ENCODE measurements at places on chromosomes 5 and 9. TPM values are rescaled to one million over a fixed set of nuclear protein-coding genes. Genes with fewer than 3 reads are reported as not detected.
A peak's percentile ranks its signal among the peaks of the same experiment; 100 is the strongest.

DNA sequence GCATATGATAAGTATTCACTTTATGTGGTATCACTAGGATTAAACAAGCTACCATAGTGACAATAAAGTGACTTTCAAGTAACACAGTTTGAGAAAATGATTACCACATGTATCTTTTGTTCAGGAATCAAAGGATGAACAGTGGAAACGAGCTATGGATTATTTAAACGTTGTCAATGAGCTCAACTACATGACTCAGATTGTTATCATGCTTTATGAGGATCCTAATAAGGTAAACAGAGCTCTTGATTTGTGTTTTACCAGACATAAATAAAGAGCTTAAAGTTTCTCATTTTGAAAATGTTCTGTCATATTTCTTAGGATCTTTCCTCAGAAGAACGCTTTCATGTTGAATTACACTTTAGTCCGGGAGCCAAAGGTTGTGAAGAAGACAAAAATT is 57.4 kb downstream of the PPIP5K2 start:
- no peak overlapping the region for H3K27ac ChIP-seq
- no peaks in the 10 kb centered on the region for H3K27me3 ChIP-seq
- peaks cover 10% of the 10 kb centered on the region for H3K36me3 ChIP-seq

DNA sequence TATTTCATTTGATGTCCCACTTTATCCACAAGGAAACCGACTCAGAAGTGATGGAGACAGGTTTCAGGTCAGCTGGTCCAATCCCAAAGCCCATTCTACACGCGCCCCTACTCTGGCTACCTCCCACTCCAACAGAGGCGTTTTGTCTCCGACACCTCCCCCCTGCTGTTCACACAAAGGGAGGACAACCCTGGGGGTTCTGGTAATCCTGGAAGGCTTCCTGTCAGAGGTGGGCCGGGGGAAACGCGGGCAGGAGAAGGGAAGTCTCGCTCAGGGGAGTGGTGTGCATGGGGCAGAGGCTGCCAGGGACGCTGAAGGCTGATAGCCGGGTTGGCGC is 39.7 kb upstream of the GABRP start:
- no peak overlapping the region for H3K27ac ChIP-seq
- H3K4me3 ChIP-seq, result no peak overlapping the region
- DNase-seq, result no peak

GRCh38 chr5:85716344-85717202 is 901.2 kb upstream of the COX7C start:
- H3K4me1 ChIP-seq, result no peaks in the 10 kb centered on the region
- no peaks in the 10 kb centered on the region for H3K36me3 ChIP-seq
- no peaks in the 10 kb centered on the region for H3K27me3 ChIP-seq
- no peak for DNase-seq
- H3K4me3 ChIP-seq, result no peak overlapping the region
- H3K27ac ChIP-seq, result no peak overlapping the region

DNA sequence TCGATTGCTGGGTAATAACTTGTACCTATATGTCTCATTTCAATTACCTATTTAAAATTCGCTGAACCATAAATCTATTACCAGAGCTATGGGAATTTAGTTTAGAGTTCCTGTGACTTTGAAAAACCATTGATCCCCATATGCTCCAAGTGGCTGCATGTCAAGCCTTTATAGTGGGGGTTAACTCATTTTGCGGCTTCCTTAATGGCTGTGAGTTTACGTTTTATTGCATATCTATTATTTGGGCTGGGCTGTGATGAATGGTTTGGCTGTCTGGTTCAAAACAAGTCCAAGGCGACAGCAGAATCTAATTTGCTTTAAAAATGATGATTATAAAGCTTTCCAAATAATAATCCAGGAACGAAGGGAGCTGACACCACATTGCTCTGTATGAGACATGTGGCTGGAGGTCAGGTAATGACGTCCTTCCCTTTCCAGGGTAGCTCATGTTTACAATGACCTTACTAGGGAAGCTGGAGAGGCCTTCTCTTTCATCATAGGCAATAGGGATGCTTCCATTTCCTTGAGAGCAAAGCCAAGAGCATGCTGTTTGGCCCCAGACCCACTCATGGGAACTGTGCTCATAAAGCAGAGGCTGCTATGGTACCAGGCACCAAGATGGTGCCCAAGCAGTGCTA is 258.3 kb downstream of the HSPA4 start:
- no peak overlapping the region for H3K27ac ChIP-seq
- no peak for DNase-seq
- H3K36me3 ChIP-seq, result no peaks in the 10 kb centered on the region
- peaks cover 3% of the 10 kb centered on the region for H3K27me3 ChIP-seq
- no peak overlapping the region for H3K4me3 ChIP-seq

- no peaks in the 10 kb centered on the region for H3K4me1 ChIP-seq
- H3K4me3 ChIP-seq, result no peak overlapping the region
- H3K27ac ChIP-seq, result no peak overlapping the region
Observed at GRCh38 chr5:155082401-155082800, 68.8 kb downstream of the KIF4B start.

GRCh38 chr9:126393876-126394275 is 67.2 kb downstream of the MVB12B start:
- no peak for DNase-seq
- H3K27ac ChIP-seq, result no peak overlapping the region
- H3K4me3 ChIP-seq, result no peak overlapping the region
- H3K27me3 ChIP-seq, result no peaks in the 10 kb centered on the region
- peaks cover 72% of the 10 kb centered on the region for H3K4me1 ChIP-seq
- peaks cover 13% of the 10 kb centered on the region for H3K36me3 ChIP-seq

- H3K27me3 ChIP-seq, result peaks cover 5% of the 10 kb centered on the region
- no peak overlapping the region for H3K4me3 ChIP-seq
- H3K27ac ChIP-seq, result no peak overlapping the region
- H3K36me3 ChIP-seq, result peaks cover 38% of the 10 kb centered on the region
Observed at GRCh38 chr9:130138791-130139190, 33.4 kb upstream of the NCS1 start.

DNA sequence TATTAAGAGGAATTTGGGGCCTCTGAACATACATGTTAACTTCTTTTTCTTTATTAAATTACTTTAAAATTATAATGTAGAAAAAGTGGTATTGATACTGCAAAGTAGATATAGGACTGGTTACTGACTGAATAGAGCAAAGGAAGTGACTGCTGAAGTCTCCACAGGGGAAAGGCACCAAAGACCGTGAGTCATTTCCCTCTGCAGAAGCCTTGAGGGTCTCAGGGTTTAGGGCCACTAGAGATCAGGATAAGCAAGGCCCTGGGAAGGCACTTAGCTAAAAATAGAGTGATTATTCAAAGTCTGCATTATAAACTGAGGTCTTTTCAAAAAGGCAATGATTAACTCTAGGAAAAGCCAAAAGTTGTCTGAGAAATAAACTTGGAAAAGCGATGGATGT is 44.7 kb upstream of the ITGA1 start:
- H3K4me1 ChIP-seq, result peaks cover 59% of the 10 kb centered on the region
- H3K4me3 ChIP-seq, result peak overlapping the region; percentile 27
- no peaks in the 10 kb centered on the region for H3K27me3 ChIP-seq
- peak overlapping the region; percentile 61 for H3K27ac ChIP-seq
- DNase-seq, result no peak

Gene PAEP
- total RNA-seq, result not detected

DNA sequence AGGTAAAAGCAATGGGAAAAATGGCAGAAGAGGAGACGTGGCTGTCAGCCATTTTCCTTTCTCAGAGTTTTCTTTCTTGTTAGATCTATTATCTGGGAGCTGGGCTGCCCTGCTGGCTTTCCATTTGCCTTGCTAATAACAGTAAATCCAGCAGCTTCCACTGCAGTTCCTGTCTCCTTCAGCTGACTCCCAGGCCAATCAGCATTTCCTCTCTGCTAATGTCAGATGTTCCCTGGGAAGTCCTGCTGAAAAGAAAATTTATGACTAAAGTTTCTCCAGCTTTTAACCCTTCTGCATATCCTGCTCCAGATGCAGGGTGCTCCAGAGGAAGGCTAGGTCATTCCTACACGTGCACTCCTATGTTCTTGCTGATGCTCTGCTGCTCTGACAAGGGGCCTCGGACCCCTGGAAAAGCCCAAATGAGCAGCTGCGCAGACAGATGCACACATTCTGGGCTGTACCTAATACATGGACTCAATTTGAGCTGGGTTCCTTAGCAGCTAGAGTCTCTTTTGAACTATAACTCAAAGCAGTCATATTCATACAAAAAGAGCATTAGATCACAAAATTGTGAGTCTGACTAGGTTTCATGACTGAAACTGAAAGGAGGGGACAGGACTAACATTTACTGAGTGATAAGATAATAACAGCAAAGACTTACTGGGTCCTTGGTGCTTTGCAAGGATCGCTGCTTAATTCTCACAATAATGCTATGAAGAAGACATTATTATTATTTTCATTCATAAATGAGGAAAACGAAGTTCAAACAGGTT is 182.2 kb downstream of the MAPKAP1 start:
- DNase-seq, result no peak
- H3K27ac ChIP-seq, result no peak overlapping the region
- no peaks in the 10 kb centered on the region for H3K27me3 ChIP-seq
- H3K36me3 ChIP-seq, result peaks cover 34% of the 10 kb centered on the region
- H3K4me1 ChIP-seq, result peaks cover 59% of the 10 kb centered on the region

DNA sequence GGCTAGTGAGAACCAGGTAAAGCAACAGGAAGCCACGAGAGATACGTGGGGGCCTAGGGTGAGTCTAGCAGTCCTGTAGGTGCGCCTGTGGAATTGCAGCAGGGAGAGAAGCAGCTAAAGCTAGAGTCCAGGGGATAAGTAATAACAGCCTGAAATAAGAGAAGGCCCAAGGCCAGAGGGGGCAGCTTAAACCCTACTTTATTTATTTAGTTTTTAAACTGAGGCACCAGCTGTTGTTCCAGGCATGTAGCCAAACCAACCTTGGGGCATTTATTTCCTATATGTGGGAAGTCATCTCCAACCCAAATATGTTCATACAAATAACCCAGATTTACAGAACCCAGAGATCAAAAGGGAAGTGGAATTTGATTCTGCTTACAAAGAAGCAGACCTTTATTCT is 93.5 kb downstream of the GLDC start:
- H3K4me3 ChIP-seq, result no peak overlapping the region
- no peak overlapping the region for H3K27ac ChIP-seq
- peaks cover 3% of the 10 kb centered on the region for H3K27me3 ChIP-seq
- H3K36me3 ChIP-seq, result no peaks in the 10 kb centered on the region
- no peak for DNase-seq

DNA sequence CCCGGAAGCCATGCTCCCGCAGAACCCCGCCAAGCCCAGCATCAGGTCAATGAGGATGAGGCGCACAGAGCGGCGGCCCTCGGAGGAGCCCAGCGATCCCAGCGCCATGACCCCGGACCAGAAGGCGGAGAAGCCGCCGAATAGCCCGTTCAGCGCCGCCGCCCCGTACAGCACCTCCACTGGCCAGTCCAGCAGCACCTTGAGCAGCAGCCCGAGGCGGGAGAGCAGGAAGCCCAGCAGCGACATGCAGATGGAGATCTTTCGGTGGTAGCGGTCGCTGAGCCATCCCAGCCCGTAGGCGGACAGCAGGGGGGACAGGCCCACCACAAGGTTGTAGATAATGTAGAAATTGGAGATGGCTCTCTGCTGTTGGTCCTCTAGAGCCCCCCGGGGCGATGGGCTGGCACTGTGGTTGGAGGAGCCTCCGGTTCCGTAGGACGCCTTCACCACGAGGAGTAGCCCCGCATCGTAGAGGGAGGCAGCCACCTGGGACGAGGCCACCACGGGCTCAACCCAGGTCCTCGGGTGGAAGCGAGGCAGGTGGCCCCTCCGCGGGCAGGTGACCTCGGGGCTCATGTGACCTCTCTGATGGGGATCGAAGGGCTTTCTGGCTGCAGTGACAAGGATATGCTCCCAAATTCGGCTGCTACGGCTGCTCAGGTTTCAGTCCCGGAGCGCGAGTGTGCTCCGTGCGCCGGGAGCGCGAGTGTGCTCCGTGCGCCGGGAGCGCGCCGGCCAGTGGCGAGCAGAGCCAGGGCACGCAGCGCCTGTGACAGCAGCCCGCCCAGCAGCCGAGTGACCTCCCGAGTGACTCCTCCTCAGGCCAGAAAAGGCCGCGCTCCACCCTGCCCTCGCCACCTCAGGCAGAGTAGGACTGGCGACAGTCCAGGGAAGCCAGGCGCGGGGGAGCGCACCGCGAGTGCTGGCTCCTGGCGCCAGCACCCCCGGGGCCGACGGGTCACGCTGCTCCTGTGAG is at the start of gene SLC46A2:
Gene SLC46A2, minus strand, starts transcription at position 771 of the 976 bp plus-strand sequence. Its CDS starts 195 bp downstream, at position 576.
- H3K27ac ChIP-seq, result no peak within 1 kb of the TSS
- DNase-seq, result no peak
- H3K4me1 ChIP-seq, result no peaks in the 10 kb centered on the region
- no peaks in the 10 kb centered on the region for H3K36me3 ChIP-seq
- H3K27me3 ChIP-seq, result peaks cover 41% of the 10 kb centered on the region
- H3K4me3 ChIP-seq, result no peak within 1 kb of the TSS

Gene SSBP2
- total RNA-seq, result 8.3 TPM

GRCh38 chr9:136220017-136220729 is 15.2 kb upstream of the LHX3 start:
- H3K27me3 ChIP-seq, result no peaks in the 10 kb centered on the region
- H3K27ac ChIP-seq, result no peak overlapping the region
- no peak for DNase-seq
- H3K36me3 ChIP-seq, result peaks cover 14% of the 10 kb centered on the region
- H3K4me3 ChIP-seq, result no peak overlapping the region
- H3K4me1 ChIP-seq, result peaks cover 2% of the 10 kb centered on the region
